Stimulated activated CD8-positive, alpha-beta memory T cell treated with anti-CD3 and anti-CD28 coated beads, Interleukin-7, amount 100 ng/mL, for 24 hours (primary cell): ENCODE measurements at places on chromosomes 5 and 9.

DNA sequence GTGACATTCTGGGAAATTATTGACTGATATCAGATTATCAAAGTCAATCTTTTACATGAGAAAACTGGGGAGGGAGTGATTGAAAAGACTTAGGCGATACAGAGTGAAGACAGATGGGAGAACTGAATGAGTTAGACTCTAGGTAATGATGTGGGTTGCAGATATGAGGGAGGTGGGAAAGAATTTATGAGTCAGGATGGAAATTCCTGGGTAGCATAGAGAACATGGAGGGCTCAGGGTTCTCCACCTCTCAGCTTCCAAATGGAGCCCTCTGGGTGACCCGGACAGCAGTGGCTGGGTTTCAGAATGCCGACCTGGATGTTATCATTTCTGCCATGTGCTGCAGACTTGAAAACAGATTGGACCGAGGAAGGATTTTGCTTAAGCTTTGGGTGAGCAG is 75.4 kb upstream of the SHB start:
- no peak for DNase-seq

GRCh38 chr5:100731768-100732167 is 171.3 kb downstream of the ST8SIA4 start:
- no peak for DNase-seq

- DNase-seq, result no peak
Observed at GRCh38 chr5:106154280-106154716, 1516.4 kb downstream of the EFNA5 start.

GRCh38 chr9:127396253-127396807 is 639 bp upstream of the SLC2A8 start:
- no peak for DNase-seq

- DNase-seq, result no peak
Observed at GRCh38 chr9:74557571-74557970, 60.4 kb downstream of the RORB start.

- DNase-seq, result no peak
Observed at GRCh38 chr5:134110382-134110781, 4.1 kb upstream of the TCF7 start.

DNA sequence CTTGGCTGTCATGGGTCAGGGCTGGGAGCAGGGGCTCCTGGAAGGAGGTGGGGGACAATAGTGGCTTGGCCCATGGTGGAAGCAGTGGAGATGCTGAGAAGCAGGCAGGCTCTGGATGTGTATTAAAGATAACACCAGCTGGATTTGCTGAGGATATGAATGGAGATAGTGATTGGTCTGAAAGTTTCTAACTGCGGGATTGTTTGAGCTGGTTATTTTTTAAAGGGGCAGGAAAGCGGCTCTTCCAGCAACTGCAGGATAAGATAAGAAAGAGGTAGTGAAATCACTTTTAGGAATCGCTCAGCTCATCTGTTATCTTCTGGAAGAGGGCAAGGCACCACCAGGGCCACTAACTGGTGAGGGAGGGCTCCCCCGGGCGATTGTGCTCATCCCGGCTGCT is 125.5 kb downstream of the TENT4A start:
- no peak for DNase-seq

GRCh38 chr5:84063041-84063440 is 321.6 kb downstream of the EDIL3 start:
- no peak for DNase-seq

DNA sequence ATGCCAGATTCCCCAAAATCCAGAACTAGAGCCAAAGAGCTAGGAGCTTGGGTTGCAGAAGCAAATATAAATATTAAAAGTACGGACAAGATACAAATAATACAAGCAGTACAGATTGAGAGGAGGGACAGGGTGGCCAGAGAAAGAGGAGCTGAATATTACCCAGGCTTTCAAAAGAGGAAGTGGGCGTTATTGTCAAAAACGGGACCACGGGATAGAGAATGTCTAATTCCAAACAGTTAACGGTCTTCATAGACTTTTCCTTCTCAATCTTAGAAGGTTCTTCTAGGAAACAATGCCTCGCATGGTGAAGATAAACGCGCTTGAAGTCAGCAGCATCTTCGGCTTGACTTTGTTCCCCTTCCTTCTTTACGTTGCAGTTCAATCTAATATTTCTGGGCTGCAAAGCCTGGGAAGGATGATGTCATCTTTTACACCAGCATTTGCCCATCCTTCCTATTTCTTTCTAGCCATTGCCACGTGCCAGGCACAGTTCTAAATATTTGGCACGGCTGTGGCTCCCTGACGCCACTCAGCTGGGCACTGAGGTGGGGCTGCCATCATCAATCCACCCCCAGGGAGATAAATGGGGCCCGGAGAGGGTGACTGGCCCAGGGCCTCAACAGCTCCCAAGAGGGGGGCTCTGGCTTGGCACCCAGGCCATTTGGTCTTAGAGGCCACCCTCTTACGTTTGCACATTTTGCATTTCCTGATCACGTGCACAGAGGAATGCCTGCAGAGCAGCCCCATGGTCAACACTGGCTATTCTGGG is 16.3 kb upstream of the OLFM1 start:
- no peak for DNase-seq

DNA sequence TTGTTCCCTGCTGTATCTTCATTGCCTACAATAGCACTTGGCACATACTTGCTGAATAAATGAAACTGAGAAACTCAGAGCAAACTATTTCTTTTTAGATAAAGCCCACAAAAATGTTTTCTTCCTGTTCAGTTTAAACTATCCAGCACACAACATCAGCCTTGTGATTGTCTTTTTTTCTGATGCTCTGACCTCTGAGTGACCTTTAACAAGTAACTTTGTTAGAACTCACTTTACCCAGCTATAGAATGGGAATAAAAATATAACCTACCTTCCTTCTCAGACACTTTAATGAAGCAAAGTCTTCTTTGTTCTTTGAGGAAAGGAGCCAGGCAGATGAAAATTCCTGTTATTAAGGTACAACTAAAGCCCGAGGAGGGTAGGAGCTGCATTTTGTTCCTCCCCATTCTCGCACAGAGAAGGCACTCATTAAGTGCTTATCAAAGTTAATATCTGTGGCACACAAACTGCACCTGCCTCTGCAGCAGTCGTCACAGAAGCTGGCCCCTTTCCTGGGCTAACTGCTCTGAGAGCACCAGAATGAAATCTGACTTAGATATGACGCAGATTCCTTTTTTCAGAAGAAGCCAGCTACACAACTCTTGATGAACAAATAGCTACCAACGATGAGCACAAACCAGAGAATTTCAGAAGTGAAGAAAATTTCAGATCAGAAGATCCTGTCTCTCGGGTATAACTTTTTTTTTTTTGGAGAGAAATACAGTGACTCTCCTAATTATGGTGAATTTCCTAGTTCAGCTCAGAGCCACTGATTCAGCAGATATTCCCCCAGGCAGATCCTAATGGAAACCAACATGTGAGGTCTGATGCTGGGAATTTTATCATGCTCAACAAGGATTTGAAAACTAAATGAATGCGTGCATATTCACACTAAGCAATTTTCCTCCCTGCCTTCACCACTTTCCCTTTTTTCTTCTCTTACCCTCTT is 31.0 kb upstream of the NR3C1 start:
- DNase-seq, result peak; percentile 18

DNA sequence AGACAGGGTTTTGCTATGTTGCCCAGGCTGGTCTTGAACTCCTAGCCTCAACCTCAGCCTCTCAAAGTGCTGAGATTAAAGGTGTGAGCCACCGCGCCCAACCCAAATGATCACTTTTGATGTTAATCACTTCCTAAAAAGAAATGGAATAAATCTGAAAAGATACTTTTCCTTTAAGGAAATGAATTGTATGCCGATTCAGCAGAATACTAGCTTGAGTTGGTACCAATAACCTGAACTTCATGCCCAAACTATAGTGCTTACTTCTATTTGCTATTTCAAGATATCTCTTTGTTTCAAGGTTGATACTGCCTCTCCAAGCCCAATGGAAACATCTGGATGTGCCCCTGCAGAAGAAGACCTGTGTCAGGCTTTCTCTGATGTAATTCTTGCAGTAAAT is 4.0 kb downstream of the CCNB1 start:
- no peak for DNase-seq

DNA sequence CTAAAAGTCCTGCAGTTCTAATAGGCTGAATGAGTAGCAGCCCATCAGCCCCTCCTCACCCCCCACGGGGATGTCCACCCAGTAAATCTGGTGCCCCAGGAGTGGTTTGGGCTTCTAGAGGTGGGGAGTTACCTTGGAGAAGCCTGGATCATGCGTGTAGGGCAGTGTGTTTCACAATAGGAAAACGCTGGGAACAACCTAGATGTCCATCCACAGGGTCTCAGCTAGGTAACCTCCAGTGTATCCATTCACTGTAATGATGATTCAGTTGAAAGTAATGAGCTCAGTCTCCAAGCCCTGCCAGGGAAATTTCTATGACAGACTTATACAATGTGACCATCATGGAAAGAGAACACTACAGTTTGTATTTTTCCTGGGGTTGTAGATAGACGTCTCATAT is 51.8 kb downstream of the NDST1 start:
- DNase-seq, result no peak

GRCh38 chr9:32701321-32702022 is 66.0 kb upstream of the TAF1L start:
- DNase-seq, result no peak

DNA sequence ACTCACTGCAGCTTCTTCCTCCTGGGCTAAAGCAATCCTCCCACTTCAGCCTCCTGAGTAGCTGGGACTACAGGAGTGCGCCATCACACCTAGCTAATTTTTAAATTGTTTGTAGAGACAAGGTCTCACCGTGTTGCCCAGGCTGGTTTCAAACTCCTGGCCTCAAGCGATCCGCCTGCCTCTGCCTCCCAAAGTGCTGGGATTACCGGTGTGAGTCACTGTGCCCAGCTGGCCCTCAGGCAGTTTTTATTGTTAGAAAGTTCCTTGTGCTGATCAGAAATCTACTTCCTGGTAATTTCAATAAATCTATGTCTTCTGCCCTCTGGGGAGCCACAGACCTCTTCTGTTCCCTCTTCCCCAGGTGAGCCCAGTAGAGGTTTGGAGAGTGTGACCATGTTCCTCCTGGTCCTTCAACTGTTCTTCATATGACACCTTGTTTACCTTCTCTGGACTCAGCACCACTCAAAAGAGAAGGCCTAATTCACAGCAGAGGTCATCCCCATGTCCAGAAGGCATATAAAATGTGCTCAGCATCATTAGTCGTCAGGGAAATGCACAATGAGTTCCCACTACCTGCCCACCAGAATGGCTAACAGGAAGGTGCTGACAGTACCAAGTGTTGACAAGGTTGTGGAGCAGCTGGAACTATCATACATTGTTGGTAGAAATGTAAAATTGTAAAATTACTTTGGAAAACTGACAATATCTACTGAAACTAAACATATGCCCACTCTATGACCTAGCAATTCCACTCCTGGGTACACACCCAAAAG is 10.4 kb downstream of the TMOD1 start:
- DNase-seq, result no peak

- no peak for DNase-seq
Observed at GRCh38 chr9:80059979-80060378, 488.2 kb downstream of the TLE4 start.

DNA sequence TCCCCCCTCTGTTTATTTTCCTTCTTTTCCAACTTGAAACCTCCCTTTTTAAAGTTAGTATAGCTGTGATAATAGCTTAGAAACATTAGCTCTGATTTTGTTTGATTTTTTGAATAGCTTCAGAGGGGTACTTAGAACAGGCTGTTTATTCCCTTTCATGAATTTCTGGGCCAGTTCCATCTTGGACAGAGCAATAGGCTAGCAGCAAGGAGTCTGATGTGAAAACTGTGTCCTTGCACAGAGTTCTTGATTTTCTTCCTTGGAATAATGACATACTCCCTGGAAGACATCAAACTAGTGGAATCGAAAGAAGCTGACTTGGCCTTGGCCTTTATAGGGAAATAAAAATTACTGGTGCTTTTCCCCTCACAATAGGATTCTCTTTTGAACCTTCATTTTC is 32.9 kb downstream of the NTRK2 start:
- DNase-seq, result no peak

- DNase-seq, result no peak
Observed at GRCh38 chr5:66891184-66891925, 295.2 kb downstream of the MAST4 start.

DNA sequence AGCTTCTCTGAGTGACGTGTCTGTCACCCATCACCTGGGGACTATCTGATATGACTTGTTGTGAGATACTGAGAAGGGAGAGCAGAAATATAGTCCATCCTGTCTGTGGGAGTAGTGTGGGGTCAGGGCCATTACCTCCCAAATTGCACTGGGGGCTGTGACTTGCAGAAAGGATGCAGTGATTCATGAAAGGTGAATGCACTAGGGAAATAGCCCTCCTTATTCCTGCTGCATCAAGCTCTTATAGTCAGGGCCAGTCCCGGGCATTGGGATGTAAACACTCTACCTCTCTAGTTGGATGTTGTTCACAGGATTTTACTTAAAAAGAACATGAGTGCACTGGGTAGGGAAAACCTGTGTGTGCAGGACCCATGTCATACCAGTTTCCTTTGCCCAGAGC is 124.8 kb downstream of the STK32A start:
- no peak for DNase-seq

- DNase-seq, result no peak
Observed at GRCh38 chr5:98163796-98164493, 609.5 kb upstream of the RGMB start.

DNA sequence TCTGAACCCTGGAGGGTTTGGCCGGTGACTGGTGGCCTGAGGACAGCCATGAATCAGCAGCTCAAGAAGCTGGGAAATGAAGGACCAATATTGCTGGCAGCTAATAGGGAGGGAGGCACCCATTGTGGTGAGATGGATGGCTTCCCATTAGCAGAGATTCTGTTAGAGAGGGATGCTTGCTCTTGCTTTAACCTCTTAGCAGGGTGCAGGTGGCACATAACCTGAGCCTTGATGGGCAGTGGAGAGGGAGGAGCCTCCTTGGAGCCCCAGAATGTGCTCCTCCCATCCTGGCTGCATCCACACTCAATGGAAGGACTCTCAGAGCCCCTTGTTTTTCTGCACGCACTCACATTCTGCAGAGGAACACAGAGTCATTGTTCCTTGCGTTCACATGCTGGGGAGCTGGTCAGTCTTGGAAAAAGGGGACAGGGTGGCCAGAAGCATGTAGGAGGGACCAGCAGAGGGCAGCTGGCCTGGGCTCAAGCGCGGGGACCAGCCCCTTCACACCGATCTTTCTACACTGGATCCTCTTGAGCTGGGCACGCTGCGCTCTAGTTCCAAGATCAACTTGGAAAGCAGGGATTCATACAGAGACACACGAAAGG is 161.8 kb downstream of the MED10 start:
- no peak for DNase-seq

- DNase-seq, result no peak
Observed at GRCh38 chr5:2752821-2753439, 1.5 kb upstream of the IRX2 start.
